ENCODE measurements at places on chromosomes 2 and 18. TPM values are rescaled to one million over a fixed set of nuclear protein-coding genes. Genes with fewer than 3 reads are reported as not detected.

Gene EMILIN2
- total RNA-seq = 1.6 TPM

Gene IL1RL2
- 2.1 TPM for total RNA-seq

Gene EMX1
- total RNA-seq = not detected

Gene BMP10
- not detected for total RNA-seq

Measured in hair follicular keratinocyte (primary cell).